Colonic mucosa (tissue), 4 donors: ENCODE measurements at places on chromosomes 2 and 18.
A peak's percentile ranks its signal among the peaks of the same experiment; 100 is the strongest.

DNA sequence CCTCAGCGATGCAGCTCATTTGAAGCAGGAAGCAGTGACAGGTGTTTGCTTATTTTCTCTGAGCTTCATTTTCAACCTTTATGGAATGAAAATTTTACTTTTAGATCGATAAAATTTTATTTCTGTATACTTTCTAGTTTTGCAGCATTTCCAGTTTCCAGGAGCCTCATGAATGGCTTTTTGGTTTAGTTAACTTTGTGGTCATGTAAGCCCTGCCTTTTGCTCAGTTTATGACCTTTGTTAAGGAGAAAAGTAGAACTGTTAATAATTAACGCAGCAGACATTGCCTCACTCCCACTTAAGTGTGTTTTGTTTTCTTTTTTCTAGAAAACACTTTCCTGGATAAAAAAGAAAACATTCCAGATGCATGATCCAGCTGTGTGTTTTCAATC, 4.4 kb upstream of the FARP2 start:
- H3K27ac ChIP-seq, result peak overlapping the region; percentile 60
- no peaks in the 10 kb centered on the region for H3K36me3 ChIP-seq
- no peaks in the 10 kb centered on the region for H3K4me1 ChIP-seq
- H3K4me3 ChIP-seq, result no peak overlapping the region

GRCh38 chr2:160199683-160200389, at the start of gene ITGB6:
TSS of gene ITGB6 (minus strand) at chr2:160200272. CDS start at chr2:160200063, 209 bp downstream.
- no peaks in the 10 kb centered on the region for H3K4me1 ChIP-seq
- H3K27ac ChIP-seq, result peak within 1 kb of the TSS; percentile 70

DNA sequence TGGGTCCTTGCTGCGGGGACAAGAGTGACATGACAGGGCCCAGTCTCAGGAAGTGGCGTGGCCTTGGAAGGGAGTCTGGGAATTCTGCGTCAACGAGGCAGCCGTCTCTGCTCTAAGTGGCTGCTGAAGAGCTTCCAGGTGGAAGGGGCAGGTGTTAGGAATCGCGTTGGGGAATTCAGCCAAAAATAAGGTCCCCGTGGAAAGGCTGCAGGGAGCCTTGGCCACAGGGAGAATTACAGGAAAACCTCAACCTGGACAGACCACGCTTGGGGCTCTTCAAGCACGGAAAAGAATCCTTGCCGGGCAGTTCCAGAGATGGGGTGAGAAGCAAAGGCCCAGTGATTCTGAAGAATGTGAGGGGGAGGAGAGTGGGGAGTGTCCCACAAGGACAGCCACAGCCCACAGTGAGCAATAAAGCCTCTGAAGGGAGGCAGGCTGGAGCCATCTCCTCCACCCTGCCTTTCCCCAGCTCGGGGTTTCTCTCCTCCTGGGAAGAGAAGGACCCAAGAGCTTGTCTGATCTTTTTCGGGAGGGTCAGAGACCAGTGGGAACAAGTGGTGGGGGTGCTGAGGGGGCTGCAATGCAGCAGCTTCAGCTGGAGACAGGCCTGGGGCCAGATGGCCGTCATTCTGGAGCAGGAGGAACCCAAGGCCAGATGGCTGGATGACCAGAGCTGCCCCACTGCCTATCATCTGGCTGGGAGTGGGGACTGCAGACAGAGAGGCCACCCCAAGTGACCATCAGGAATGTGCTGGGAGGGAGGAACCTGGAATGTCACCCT, 106.4 kb upstream of the SMAD2 start:
- no peak overlapping the region for H3K4me3 ChIP-seq
- H3K27ac ChIP-seq, result no peak overlapping the region
- no peaks in the 10 kb centered on the region for H3K36me3 ChIP-seq
- DNase-seq, result no peak
- H3K4me1 ChIP-seq, result no peaks in the 10 kb centered on the region

DNA sequence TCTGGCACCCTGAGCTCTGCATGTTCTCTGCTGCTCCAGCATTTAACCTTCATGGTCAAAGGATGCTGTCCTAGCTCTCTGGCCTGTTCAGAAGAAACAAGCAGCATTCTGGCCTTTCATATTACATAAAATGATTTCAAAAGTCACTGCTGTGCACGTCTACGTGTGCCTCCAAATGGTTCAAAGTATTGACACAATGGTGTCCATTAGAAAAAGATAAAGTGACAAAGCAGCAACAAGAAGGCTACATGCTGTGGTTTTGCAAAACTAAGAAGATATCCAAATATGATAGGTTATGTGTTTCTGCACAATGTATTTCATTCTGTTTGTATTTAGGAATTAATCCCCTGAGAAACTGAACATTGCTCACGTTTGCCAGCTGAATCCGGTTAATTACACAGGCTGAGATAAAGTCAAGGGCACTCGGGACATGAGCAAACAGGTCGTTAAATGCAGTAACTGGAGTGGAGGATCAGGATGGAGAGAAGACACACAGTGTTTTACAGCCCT, 258.5 kb downstream of the DOK6 start:
- no peak overlapping the region for H3K27ac ChIP-seq
- H3K4me1 ChIP-seq, result no peaks in the 10 kb centered on the region
- H3K27me3 ChIP-seq, result no peaks in the 10 kb centered on the region
- DNase-seq, result no peak

- H3K27me3 ChIP-seq, result no peaks in the 10 kb centered on the region
- no peak overlapping the region for H3K4me3 ChIP-seq
- no peaks in the 10 kb centered on the region for H3K36me3 ChIP-seq
- no peak overlapping the region for H3K27ac ChIP-seq
- no peaks in the 10 kb centered on the region for H3K4me1 ChIP-seq
These were observed 563.1 kb upstream of the PIK3C3 start for GRCh38 chr18:41391616-41392595.

- no peak overlapping the region for H3K4me3 ChIP-seq
- no peak for DNase-seq
- H3K36me3 ChIP-seq, result no peaks in the 10 kb centered on the region
- H3K27ac ChIP-seq, result no peak overlapping the region
- H3K27me3 ChIP-seq, result no peaks in the 10 kb centered on the region
These were observed 56.6 kb upstream of the AGPS start for GRCh38 chr2:177335917-177336450.

- H3K4me1 ChIP-seq, result no peaks in the 10 kb centered on the region
- H3K4me3 ChIP-seq, result no peak overlapping the region
- no peak for DNase-seq
- H3K27ac ChIP-seq, result no peak overlapping the region
These were observed 251.7 kb upstream of the ST6GAL2 start for GRCh38 chr2:107137706-107138105.

DNA sequence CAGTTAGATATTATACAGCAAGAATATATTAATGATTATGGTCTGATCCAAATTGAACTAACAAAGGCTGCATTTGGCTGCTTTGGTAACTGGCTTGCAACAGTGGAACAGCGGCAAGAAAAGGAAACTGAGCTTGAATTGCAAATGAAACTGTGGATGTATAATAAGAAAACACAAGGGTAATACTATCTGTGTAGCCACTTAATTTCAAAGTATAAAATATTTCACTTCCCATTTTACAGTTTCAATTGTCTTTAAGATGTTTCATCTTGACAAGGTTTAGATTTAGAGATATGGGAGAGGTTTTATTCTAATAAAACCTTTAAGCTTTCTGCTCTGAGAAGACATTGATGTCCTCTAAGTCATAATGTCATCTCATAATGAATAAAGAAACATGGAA, 23.8 kb downstream of the WDR75 start:
- H3K4me3 ChIP-seq, result no peak overlapping the region
- no peaks in the 10 kb centered on the region for H3K36me3 ChIP-seq
- H3K27me3 ChIP-seq, result no peaks in the 10 kb centered on the region

DNA sequence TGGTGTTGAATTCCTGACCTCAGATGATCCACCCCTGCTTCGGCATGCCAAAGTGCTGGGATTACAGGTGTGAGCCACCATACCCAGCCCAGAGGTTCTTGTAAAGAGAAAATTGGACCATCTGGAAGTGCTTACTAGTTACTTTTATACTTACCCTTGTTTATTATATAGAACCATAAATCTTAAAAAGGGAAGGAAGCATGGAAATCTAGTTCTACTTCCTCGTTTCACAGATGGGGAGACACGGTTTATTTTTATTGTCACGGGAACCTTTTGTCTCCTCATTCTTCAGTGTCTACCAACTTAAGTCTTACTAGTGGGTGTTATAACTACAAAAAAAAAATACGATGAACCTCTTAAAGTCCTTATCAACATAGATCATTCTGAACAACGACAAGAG, 45.8 kb upstream of the PDK1 start:
- H3K36me3 ChIP-seq, result no peaks in the 10 kb centered on the region
- no peak overlapping the region for H3K4me3 ChIP-seq
- no peaks in the 10 kb centered on the region for H3K27me3 ChIP-seq
- no peak for DNase-seq

DNA sequence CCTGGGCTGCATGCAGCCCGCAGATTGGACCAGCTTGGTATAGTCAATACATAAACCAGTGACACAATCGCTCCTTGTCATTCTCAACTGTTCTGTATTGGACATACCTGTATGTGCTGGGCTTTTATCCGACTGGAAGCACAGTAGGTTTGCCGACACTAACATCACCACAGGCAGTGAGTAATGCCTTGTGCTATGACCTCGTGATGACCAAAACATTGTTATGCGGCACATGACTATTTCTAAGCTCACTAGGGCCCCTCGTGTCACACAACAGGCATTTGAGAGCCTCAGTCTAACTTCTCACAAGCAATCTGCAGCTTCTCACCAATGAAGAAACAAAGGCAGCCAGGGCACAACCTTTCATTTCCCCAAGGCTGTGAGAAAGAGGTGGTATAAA, 320.8 kb downstream of the AFF3 start:
- no peak for DNase-seq
- no peak overlapping the region for H3K4me3 ChIP-seq

DNA sequence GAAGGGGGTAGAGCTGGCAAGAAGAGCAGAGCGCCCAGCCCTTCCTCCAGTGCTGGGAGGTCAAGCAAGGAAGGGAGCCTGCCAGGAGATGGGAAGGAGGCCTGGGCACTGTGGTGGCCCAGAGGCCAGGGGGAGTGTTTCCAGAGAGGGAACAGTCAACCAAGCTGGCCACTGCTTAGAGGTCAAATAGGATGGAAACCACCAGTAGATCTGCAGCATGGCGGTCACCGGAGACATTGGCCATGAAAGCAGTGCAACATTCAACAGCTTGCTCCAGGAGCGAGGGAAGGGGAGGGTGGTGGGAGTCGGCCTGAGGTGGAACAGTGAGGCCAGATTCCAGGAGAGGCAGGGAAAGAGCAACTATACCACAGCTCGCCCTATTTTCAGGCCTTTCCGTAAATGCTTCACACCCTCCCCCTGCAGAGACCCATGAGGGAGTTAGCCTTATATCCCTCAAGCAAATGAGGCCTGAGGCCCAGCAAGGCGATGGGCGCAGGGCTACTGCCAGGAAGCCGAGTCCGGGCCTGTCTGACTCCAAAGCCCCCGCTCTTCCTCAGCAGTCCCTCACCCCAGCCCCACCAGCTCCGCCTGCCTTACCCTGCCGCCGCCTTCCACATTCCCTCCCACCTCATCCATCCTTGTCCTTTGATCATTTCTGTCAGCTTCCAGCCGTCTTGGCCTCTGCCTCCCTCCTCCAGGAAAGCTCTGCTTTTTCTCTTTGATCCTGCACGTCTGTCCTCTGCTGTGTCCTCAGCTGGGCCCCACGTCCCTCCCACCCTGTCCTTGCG, 17.0 kb downstream of the KCNK3 start:
- H3K4me3 ChIP-seq, result no peak overlapping the region
- no peaks in the 10 kb centered on the region for H3K36me3 ChIP-seq
- no peak for DNase-seq
- H3K27ac ChIP-seq, result no peak overlapping the region

DNA sequence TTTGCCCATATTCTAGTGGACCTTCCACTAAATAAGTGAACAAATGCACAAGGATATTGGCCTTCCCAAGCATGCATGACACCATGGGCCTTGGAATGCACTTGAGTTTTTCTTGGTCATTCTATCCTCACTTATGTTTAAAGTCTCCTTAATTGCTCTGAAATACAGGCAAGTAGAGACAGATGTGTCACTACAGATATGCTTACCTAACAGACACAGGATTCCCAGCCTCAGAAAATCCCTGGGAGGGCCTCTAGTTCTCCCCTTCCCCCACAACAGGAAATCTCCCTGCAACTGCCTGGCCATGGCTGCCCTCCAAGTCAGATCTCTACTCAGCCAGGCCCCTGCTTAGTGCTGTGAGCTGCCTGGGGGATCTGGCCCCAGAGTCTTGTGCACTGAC, 445.2 kb downstream of the IRS1 start:
- H3K36me3 ChIP-seq, result no peaks in the 10 kb centered on the region
- H3K27ac ChIP-seq, result no peak overlapping the region
- no peak for DNase-seq
- no peak overlapping the region for H3K4me3 ChIP-seq
- no peaks in the 10 kb centered on the region for H3K27me3 ChIP-seq

- DNase-seq, result no peak
- H3K4me3 ChIP-seq, result no peak overlapping the region
- H3K36me3 ChIP-seq, result no peaks in the 10 kb centered on the region
- H3K4me1 ChIP-seq, result no peaks in the 10 kb centered on the region
- H3K27me3 ChIP-seq, result no peaks in the 10 kb centered on the region
These were observed 96.9 kb upstream of the RMP24 start for GRCh38 chr18:35875566-35875965.

DNA sequence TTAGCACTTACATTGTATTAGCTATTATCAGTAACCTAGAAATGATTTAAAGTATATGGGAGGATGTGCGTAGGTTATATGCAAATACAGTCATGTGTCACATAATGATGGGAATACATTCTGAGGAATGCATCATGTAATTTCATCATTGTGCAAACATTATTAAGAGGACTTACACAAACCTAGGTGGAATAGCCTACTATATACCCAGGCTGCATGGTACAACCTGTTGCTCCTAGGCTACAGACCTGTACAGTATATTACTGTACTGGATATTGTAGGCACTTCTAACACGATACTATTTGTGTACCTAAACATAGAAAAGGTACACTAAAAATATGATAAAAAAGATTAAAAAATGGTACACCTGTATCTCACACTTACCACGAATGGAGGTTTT, 7.9 kb downstream of the RIF1 start:
- no peaks in the 10 kb centered on the region for H3K27me3 ChIP-seq
- H3K27ac ChIP-seq, result no peak overlapping the region
- no peak for DNase-seq
- no peaks in the 10 kb centered on the region for H3K4me1 ChIP-seq
- H3K36me3 ChIP-seq, result no peaks in the 10 kb centered on the region

- H3K27me3 ChIP-seq, result no peaks in the 10 kb centered on the region
- H3K27ac ChIP-seq, result no peak overlapping the region
- no peak overlapping the region for H3K4me3 ChIP-seq
These were observed 216.4 kb downstream of the LPIN1 start for GRCh38 chr2:11962707-11963328.

- H3K36me3 ChIP-seq, result no peaks in the 10 kb centered on the region
- H3K27ac ChIP-seq, result no peak overlapping the region
- no peak overlapping the region for H3K4me3 ChIP-seq
- H3K27me3 ChIP-seq, result peaks cover 45% of the 10 kb centered on the region
- DNase-seq, result no peak
- peaks cover 15% of the 10 kb centered on the region for H3K4me1 ChIP-seq
These were observed 13.5 kb downstream of the SIX3 start for GRCh38 chr2:44954889-44955592.

DNA sequence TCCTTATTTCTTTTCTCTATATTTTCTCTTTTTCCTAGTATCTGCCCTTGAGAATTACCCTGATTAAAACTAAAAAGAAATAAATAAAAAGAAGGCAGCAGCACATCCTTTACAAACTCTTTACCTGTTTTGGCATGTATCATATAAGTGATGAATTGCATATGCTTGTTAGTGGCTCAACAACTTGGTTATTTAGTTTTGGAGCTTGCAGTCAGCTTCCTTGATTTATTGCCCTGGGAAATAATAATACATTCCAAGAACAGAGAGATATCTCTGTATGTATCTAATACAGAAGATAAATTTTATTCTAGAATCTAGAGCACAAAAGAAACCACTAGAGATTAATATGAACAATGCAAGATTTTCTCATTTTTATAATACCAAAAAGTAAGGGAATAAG, 139.8 kb upstream of the ZC3H15 start:
- no peak for DNase-seq
- H3K4me3 ChIP-seq, result no peak overlapping the region
- no peaks in the 10 kb centered on the region for H3K4me1 ChIP-seq
- no peak overlapping the region for H3K27ac ChIP-seq
- H3K27me3 ChIP-seq, result no peaks in the 10 kb centered on the region
